NCI-H2227 treated with DMSO at 0.1 percent for 48 hours (cell line): ENCODE measurements at places on chromosomes 4 and X.

DNA sequence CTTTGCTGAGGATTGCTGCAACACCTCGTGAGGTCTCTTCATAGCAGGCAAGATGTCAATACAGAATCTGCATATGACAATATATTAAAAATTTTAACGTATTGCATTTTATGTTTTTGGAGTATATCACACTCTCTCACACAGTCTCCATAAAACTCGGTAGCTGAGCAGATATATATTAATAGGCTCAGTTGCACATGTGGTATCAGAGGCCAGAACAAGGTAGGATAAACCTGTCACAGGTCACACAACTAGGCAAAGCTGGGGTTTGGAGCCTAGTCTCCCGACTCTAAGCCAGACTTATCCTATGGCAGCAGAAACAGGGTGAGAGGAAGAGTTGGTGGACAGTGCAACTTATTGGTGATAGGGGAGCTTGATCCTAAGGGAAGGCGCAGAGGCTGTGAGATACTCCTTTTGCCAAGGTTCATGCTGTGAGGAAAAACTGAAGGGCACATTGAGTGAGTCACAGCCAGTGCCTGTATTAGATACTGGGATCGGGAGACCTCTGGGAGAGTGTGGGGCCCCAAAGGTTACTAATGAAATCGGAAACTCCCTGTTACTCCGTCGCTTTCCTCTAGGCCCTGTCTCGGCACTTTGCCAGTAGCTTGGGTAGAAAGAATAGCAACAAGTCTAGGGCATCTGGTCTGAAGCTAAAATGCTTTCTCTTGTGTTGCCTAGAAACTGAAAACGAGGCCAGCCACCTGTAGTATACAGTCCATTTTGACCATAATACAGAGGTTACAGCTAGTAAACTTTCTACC lies 195.7 kb downstream of the ARHGAP10 start:
- DNase-seq: no peak

DNA sequence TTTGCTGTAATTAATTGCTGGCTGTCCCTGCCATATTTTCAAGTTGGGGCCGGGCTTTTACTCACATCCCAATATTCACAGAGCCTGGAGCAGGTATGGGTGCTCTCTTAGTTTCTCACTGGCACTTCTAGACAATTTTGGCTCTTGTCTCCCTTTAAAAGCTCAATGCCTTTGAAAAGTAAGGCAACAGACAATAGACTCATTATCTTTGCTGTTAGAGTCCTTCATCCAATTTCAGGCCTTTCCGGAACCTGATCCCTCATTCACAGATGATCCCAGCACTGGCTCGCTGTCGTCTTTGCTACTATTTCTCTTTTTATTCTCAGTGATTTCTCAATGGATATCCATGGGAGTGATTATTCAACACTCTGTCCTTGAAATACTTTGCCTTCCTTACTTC lies 6.7 kb downstream of the ARSJ start:
- no peak for DNase-seq

GRCh38 chrX:134172588-134173259 lies 64.3 kb upstream of the CCDC160 start:
- no peak for DNase-seq

- no peak for DNase-seq
Observed at GRCh38 chr4:76784237-76784636, 113.7 kb downstream of the SOWAHB start.

DNA sequence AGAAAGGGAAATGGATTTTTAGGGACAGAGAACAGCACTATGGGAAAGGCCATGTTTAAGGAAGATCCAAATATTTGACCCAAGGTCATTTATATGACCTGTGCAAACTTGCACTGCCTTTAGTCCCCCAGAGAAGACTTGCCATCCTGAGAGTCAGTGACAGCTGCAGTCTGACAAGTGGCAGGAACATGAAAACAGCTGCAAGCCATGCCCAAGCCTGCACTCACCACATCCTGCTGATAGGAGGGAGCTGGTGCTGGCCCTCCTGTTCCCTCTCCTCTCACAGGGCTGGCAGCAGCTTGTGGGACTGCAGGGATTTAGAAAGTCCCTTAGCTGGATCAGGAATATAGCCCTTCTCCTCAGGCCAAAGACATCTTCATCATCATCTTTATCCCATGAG lies 187.7 kb downstream of the RAP1GDS1 start:
- no peak for DNase-seq

GRCh38 chr4:5701971-5702370 lies 6.4 kb downstream of the EVC2 start:
- no peak for DNase-seq

DNA sequence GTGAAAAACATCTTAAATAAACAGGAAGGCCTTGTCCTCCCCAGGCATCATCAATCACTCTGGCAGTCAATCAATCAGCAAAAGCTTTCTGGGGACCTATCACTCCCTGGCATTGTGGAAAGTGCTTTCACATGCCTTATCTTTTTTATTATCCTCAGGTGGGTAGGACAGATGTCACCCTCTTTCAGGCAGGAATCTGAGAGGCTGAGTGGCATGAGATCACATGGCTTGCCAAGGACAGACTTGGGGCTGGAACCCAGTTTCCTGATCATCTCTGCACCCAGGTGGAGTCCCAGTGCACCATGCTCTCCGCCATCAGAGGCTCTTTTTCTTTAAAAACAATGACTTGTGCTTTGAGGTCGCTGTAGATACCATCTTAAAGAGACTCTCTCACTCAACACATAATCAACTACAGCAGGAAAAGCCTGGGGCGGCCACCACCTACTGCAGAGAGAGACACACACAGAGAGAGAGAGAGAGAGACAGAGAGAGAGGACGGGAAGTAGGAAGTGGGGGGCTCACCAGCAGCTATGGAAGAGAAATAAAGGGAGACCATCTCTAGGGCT lies 282.7 kb downstream of the PTTG2 start:
- DNase-seq: no peak

DNA sequence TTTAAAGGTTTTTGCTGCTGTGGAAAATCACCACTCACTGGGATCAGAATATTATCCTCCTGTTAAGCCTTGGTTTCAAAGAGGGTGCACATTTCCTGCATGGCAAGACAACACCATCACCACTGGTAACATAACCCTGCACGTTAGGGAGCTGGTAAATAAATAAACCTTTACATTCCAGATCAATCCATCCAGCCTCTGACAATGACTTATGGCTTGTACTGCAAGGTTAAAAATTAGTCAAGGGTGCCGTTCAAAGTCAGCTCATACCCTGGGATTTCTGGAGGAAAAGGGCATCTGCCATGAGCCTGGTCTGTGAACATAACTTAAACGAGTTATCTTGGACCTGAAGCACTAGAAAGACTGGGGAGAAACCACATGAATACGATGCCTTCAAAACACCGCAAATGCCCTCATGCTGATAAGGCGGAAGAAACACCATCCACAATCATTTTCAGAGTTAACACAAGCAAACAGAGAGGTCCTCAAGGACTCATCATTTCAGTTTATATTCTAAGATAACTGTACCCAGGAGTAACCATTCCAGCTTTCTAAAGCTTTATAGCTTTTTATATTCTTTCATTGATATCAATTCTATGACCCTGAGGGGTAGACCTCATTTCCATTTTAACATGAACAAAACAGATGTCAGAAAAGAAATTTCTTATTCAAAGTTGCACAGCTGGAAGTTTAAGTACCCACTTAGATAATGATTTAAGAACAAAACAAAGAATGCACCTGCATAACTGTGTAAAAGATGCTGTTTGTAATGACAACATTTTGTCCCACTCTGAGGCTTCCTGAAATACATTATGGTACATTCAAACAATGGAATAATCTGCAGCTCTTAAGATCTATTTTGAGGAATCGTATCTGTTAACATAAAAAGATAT lies 103.1 kb downstream of the NPNT start:
- DNase-seq: no peak

- no peak for DNase-seq
Observed at GRCh38 chr4:119113033-119113655, 22.5 kb upstream of the MYOZ2 start.

- DNase-seq: no peak
Observed at GRCh38 chr4:140059159-140059558, 94.8 kb downstream of the MAML3 start.

DNA sequence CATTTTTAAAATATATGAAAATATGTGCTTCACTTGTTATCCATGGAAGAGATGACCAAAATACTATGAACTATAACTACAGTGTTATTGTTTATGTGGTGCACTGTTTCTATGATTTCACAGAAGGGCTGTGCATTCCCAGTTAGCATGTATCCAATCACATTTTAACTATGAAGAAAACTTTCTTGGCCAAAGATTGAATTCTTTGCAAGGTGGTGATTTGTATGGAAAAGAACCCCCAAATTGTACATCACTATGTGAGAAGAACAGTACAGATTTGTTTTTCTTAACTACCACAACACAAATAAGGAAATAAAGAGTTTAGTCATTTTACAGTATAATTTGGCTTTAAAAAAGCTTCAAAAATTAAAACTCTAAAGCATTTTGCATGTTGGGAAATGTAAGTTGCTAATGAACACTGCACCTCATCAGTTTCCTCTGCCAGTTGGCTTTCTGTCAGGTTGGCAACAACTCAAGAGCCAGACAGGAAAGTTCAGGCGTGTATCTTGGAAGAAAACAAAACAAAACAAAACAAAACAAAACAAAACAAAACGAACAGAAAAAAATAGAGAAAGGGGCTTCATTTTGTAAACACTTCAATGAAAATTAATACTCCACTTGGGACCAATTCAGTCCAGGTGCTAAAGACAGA lies 237.0 kb downstream of the SCFD2 start:
- DNase-seq: no peak

DNA sequence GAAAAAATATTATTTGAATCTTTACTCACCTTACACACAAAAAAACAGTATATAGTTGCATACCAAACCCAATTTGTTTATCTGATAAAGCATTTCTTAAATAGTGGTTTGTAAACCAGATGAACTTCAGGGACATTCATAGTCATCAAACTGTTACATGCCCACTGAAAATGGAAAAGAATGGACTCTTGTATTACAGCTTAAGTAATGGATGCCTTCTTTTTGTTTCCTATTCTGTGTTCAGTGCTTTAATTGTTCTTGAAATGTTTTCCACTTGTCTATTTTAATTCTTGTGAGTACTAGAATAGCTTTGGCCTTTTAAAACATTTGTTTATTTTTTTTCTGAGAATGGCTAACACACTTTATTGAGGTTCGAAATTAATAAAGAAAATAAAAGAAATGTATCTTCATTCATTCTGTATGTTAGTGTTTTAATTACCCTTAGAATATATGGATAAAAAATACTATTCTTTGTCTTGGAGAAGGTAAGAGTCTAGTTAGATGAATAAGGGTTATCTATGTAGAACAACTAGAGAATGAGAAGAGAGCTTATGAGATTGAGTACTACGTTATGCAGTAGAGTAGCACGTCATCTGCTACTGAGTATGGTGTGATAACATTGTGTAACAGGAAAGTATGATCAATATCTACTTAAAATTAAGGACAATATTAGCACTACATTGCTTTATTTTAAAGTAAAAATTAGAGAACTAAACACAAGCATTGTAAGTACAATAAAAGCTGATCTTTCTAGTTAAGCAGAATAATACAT lies 9.9 kb downstream of the CPEB2 start:
- no peak for DNase-seq

GRCh38 chrX:71489540-71489939 lies 43.4 kb upstream of the OGT start:
- no peak for DNase-seq

DNA sequence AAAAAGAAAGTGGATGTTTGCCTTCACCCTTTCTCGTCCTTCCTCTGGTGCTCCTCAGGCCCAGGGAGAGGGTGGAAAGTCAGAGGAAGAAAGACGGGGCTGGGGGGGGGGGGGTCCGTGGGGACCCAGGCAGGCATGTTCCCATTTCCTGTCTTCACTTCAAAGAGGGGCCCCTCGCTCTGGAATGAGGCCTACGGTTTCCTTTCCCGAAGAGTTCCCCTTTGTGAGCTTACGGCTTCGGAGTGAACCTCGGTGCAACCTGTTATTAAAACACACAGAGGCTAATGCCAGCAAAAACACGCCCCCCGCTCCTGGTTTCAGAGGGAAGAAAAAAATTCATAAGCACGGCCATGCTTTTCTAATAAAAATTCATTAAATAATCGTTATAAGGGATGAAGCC lies 40.1 kb downstream of the SHOX start:
- no peak for DNase-seq

- DNase-seq: no peak
Observed at GRCh38 chr4:185634066-185634652, 98.9 kb upstream of the PDLIM3 start.
